ENCODE measurements at places on chromosomes 5 and 9. TPM values are rescaled to one million over a fixed set of nuclear protein-coding genes. Genes with fewer than 3 reads are reported as not detected.
A peak's percentile ranks its signal among the peaks of the same experiment; 100 is the strongest.

GRCh38 chr5:116739571-116739970, 164.9 kb upstream of the SEMA6A start:
- DNase-seq = no peak

DNA sequence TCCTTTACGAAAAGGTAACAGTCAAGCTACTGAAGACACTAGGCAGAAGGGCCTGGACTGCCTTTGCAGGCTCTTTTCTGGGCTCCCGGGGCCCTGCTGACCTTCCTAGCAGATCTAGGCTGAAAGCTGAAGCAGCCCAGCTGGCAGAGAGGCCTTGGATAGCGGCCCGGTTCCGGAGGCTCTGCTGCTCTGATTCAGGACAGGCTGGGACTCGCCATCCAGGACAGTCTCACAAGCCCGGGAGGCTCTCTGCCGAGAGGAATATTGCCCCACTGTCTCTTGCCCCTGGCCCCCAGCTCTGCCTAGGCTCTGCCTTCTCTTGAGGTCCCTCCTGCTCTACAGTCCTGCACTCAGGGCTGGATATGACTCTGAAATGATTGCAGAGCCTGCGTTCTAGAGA, 67.8 kb downstream of the PSD2 start:
- DNase-seq = peak; percentile 66

DNA sequence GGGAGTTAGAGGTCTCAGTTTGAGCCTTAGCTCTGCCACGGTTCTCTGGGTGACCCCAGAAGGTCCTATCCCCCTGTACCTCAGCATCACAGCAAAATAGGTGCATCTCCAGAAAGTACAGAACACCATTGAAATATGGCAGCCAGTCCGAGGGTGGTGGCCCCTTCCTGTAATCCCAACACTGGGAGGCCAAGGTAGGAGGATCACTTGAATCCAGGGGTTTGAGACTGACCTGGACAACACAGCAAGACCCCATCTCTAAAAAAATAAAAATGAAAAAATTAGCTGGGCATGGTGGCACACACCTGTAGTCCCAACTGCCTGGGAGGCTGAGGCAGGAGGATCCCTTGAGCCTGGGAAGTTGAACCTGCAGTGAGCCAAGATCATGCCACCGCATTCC, 7.0 kb upstream of the CRB2 start:
- DNase-seq = no peak

The PCDHGB3 gene
- 0.83 TPM for total RNA-seq

GRCh38 chr5:62431735-62432620, 19.4 kb downstream of the IPO11 start:
- DNase-seq = no peak

- no peak for DNase-seq
Measured at GRCh38 chr9:95740217-95741004, 135.1 kb upstream of the ERCC6L2 start.

The RACK1 gene
- 510 TPM for total RNA-seq

The SLC4A9 gene
- total RNA-seq = 0.10 TPM

DNA sequence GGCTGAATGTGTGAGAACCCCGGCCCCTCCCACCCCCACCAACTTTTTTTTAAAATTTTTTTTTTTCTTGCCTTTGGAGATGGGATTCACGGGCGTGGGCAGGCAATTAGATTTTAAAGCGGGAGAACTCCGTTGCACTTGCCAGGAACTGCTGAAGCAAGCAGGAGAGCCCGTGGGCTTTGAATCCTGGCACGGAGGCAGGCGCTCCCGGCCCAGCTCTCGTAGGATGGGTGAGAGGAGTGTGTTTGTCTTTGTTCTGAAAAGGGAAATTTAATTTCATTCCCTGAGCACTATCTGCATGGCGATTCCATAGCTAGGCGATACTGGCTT, 54.3 kb upstream of the BOD1 start:
- DNase-seq = no peak

GRCh38 chr9:27645161-27645840, 72.0 kb upstream of the C9orf72 start:
- peak; percentile 55 for DNase-seq

- DNase-seq = no peak
Measured at GRCh38 chr9:125646217-125646616, 60.8 kb downstream of the MAPKAP1 start.

DNA sequence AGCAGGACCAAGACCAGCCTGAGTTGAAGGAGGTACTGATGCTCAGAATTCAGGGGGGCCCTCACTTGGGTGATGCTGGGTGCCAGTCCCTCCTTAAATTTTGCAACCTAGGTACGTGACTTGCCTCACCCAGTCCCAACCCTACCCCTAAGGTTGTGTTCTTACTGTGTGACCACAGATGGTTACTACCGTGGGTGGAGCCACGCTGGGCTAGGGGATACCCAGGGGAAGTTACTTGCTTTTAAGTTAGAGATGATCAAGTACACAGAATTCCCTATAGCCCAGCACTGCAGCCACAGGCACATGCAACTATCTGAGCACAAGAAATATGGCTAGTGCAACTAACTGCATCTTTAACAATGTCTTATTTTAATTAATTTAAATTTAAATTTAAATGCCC, 32.9 kb downstream of the NXNL2 start:
- DNase-seq = no peak

The PTPA gene
- 62.3 TPM for total RNA-seq

- no peak for DNase-seq
Measured at GRCh38 chr5:43683884-43684471, 81.0 kb downstream of the NNT start.

DNA sequence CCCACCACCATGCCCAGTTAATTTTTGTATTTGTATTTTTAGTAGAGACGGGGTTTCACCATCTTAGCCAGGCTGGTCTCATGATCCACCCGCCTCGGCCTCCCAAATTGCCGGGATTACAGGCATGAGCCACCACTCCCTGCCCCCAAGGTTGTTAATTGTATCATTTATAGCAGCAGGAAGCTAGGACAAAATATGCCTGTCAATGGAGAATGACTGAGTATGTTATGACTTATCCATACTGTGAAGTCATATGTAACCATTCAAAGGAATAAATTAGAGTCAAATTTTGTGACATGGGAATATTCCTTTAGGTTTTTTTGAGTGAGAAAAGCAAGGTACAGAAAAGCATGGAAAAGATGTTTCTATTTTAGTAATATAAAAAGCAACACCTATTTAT, 3.9 kb upstream of the DAB2 start:
- no peak for DNase-seq

The EMB gene
- 0.81 TPM for total RNA-seq

DNA sequence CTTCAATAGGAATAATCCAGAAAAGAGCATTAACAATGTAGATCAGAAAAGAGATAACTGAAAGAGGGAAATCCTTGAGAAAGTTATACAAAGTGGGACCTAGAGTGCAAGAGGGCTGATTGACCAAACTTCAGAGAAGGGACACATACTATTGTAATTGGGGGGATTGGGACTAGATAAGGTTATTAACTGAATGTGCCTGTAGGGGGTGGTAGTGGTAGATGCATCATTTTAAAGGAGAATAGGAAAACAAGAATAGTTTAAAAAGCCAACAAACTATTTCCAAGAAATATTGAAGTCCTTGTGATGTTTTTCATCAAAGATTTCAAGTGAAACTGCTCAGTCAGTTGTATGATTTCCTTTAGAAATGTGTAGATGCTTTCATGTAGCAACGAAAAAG, 468.5 kb downstream of the TAF11L14 start:
- DNase-seq = no peak

DNA sequence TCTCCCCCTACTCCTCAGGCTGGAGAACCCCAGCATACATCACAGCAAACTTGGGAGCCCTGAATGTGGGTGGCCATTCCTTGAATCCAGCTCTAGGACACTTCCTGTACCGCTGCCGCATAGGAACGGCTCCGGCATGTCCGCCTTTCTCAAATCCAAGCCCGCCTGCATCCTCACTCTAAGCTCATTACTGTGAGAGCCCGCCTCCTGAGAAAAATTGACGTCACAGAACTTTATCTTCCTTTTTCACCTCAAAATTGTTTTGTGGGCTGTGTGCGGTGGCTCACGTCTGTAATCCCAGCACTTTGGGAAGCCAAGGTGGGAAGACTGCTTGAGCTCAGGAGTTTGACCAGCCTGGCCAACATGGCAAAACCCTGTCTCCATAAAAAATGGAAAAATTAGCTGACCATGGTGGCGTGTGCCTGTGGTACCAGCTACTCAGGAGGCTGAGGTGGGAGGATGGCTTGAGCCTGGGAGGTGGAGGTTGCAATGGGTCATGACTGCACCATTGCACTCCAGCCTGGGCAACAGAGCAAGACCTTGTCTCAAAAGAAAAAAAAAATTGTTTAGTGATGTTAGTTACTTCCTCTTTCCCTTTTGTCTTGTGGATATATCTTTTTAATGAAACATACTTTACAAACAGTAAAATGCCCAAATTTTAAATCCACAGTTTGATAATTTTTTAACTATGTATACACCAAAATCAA, 22.8 kb downstream of the RNF44 start:
- DNase-seq = no peak

DNA sequence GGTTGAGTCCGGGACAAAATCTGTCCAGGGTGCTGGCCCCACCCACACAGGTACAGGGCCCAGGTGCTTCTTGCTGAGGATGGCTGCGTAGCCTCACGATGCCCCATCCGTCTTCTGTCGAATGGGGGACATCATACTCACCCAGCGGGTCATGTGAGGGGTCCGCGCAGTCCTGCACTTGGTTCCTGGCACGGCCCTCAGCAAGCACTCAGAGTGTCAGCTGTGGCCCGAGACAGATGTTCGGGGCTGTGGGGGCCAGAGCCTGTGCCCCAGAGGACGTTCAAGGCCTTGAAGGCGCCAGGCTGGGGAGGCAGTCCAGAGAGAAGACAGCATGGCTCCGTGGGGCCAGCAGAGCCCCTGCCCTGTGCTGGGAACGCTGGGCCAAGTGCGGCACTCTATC, 27.8 kb downstream of the NR5A1 start:
- no peak for DNase-seq

The SCGB3A2 gene
- not detected for total RNA-seq

- DNase-seq = no peak
Measured at GRCh38 chr5:158100373-158100888, 241.5 kb upstream of the CLINT1 start.

The HEMGN gene
- 0.33 TPM for total RNA-seq

The CNTFR gene
- 13.0 TPM for total RNA-seq

DNA sequence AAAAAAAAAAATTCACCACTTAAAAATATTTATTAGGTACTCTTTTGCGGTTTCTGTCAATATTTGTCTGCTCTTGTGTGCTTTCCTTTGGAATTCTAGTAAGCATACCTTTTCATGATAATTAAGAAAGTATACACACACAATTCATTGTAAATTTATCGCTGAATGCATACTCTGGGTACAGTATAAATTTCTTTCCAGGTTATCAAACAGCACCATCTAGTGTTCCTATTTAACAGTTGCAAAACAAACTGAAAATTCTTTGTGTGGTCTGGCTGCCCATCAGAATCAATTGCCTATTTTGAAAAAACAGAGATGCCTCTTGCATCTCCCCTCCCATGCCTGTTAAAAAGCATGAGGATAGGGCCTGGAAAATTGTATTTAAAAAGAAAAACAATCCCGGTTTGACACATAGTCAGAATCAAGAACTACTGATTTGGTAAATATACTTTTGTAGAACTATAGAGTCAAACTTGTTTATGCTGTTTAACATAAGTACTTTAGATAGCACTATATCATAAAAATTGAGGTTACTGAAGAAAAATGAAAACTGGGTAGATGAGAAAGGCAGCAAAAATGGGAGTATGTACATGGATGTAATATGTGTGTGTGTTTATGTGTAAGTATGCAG, 16.2 kb downstream of the PGGT1B start:
- no peak for DNase-seq

The NFIL3 gene
- total RNA-seq = 12.0 TPM

- no peak for DNase-seq
Measured at GRCh38 chr5:145764325-145764724, 70.8 kb downstream of the PRELID2 start.

The IFNB1 gene
- not detected for total RNA-seq

DNA sequence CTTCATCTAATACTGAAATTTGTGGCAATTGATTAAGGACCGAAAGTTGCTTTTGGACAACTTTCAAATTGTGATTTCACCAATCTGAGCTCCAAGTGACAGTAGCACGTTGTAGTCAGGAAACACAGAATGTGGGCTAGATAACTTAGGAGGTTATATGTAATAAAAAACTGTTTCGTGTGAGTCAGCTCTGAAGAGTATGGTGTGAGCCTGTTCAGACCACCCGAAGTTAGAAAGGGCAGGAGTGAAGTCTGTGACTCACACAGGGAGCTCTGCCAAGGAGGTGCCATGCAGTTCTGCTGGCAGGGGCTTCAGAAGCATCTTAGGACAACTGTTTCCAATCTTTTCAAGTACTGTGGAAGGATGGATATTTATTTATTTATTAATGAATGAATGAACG, 16.4 kb upstream of the ZBTB34 start:
- DNase-seq = no peak

The MEF2C gene
- 5.1 TPM for total RNA-seq

The TEK gene
- total RNA-seq = 4.4 TPM

The PRUNE2 gene
- total RNA-seq = 0.78 TPM

The LECT2 gene
- total RNA-seq = 6.5 TPM

The ACTBL2 gene
- total RNA-seq = not detected

- no peak for DNase-seq
Measured at GRCh38 chr5:104172976-104173375, 610.4 kb upstream of the NUDT12 start.

GRCh38 chr5:142315096-142315900, 9.5 kb downstream of the SPRY4 start:
- DNase-seq = no peak

DNA sequence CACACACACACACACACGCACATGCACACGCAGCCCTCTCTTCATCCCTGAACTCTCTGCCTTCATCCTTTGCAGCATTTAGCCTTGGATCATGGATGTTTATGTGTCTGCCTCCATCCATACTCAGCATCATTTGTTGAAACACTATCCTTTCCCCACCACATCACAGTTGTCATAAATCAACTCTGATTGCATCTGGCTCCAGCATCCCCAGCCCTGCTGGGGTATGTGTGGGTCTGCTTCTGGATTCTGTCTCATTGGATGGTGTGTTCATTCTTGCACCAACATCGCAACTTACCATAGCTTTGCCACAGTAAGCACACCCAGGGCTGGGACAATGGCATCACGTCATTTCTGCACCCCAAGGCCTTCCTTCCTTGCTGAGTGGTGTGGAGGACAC, 175.4 kb downstream of the RGS3 start:
- no peak for DNase-seq

All from left lobe of liver (tissue), 2 donors.